ENCODE measurements at places on chromosomes 11 and 22.

DNA sequence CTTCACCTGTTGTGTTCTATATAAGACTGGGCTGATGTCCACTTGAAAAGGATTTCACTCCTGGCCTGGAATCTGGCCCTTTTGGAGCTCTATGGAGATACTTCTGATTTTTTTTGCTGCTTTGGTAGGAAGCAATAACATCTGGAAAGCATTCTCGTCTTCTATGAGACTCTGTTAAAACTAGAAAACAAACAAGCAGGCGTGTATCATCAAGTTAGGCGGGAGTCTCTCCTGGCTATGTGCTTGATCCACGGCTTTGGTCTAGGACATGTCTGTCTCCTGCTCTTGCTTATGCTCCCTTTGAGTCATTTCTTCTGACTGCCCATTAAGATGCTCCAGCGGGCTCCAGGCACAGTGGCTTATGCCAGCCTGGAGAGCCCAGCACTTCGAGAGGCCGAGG lies 121.4 kb upstream of the TTC12 start:
- no peak for DNase-seq

DNA sequence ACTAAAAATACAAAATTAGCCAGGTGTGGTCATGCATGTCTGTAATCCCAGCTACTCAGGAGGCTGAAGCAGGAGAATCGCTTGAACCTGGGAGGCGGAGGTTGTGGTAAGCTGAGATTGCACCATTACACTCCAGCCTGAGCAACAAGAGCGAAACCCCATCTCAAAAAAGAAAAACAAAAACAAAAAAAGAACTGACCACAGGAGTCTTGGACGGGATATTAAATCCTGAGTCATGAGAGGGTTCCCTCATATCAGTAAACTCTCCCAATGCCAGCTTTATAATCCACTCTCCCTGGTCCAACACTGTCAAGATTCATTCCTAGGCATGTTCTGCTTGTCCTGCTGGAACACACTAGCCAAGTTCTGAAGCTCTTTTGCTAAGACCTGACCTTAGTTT lies 61.5 kb upstream of the EP300 start:
- no peak for DNase-seq

GRCh38 chr11:90134478-90135003 lies at the start of gene NAALAD2:
NAALAD2 (plus strand) TSS chr11:90134663; CDS start chr11:90134759, 96 bp downstream.
- DNase-seq = no peak

DNA sequence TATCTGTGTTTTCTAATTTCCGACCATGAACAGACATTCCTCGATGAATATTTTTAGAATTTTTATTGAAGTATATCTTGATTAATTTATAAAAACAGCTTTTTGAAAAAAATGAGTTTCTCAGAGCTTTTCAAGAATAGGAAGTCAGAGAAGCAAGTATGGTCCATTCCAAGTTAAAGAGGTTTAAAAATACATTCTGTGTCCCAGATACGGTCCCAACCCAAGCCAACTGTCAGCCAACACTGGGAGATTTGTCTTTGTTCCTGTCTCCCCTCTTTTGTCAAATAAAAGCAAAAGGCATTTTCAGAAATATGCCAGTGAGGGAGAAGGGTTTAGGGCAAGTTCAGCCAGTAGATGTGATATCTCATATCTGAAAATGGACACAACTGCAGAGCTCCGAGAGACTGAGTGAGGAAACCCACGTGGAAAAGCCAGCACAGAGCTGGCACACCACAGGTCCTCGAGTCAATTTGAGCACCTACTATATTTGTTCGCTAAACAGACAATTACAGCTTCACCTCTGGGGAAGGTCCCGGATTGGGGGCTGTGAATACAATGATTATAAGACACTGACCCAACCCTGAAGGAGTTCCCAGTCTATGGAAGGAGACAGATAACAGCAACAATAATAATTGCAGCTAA lies 59.8 kb downstream of the C11orf91 start:
- DNase-seq = no peak

DNA sequence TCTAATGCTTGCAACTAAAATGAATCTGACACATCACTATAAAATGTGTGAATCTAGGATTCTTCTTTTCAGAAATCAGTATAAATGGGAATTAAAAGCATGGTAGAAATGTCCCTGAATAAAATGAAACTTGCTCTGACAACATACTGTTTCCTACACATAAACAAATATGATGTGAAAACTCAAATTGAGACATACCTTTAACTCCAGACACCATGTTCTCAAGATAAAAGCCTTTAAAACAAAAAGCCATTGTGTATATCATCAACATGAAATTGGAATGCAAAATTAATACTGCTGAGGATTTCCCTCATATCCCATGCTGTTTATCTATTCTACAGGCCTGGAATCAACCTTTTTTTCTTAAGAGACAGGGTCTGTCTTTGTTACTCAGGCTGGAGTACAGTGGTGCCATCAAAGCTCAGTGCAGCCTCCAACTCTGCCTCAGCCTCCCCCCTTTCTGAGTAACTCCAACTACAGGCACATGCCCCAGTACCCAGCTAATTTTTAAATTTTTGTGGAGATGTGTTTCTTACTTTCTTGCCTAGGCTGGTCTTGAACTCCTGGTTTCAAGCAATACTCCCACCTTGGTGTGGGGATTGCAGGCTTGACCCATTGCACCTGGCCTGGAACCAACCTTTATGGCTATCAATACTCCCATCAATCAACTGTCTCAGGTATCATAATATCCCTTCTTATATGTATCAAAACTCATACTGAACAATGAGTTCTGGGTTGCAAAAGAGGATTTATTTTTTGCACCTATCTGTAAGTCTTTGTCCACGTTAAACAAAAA lies 6.7 kb downstream of the TAF1D start:
- DNase-seq = no peak

Data from activated CD4-positive, alpha-beta memory T cell treated with anti-CD3 and anti-CD28 coated beads, Interleukin-2, amount 10 ng/mL, durations not matched to agents 7 days and 5 days (primary cell).